ENCODE measurements at places on chromosomes 2 and 18.

- DNase-seq = peak; percentile 82
Observed at GRCh38 chr2:109331896-109332848, 203.2 kb downstream of the SH3RF3 start.

DNA sequence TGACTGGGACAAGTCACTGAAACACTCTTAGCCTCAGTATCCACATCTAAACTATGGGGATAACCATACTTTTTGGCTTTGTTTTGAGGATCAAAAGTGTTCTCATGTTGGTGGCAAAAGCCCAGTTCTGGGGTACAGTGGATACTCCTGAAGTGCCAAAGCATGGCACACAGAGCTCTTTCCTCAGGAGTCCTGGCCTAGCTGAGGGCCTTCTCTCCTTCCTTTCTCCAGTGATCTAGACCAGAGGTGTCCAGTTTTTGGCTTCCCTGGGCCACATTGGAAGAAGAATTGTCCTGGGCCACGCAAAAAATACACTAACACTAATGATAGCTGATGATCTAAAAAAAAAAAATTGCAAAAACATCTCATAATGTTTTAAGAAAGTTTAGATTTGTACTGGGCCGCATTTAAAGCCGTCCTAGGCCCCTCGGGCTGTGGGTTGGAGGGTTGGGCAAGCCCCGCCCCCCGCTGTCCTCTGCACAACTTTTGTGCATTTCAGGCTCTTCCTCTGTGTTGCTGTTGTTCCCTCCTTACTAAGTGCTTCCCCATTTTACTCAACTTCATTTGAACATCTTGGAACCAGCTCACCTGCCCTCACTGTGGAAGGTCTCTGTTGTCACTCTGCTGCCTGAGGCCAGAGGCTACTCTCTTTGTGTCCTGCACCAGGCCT, 337.0 kb downstream of the CYRIA start:
- no peak for DNase-seq

DNA sequence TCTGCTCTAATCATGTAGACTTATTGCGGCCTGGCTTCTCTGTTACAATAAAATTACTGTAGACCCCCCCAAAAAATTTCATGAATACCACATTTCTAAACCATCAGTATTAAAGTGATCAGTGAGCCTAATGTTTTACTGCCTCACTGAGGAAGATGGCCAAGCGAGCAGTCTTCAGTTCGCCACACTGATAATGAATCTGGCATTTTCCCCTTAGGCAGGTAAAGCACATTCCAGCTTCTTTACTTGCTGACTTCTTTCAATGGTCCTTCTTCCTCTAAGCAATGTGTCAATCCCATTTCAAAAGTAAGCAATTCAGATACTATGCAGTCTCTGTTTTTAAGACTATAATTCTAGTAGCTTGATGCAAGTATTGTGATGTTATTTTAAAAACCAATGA, 137.6 kb downstream of the LAMA1 start:
- DNase-seq = no peak

DNA sequence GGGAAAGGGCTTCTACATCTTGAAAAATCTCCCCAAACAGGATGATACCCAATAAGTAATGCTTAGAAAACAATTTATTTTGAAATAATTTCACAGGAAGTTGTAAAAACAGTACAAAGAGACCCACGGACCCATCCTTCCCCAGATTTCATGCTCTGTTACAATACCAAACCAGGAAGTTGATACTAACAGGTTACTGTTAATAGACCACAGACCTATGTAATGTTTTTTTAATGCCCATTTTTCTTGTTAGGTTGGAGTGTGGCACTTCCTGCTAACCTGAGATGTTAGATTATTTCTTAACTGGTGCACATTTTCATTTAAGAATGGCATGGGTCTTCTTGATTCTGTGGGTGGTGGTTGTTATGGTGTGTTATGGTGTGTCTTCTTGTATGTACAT, 21.4 kb upstream of the MGAT5 start:
- no peak for DNase-seq

GRCh38 chr2:175432793-175433192, 251.3 kb upstream of the ATP5MC3 start:
- no peak for DNase-seq

- DNase-seq = peak; percentile 41
Observed at GRCh38 chr2:25250331-25251070, 82.1 kb upstream of the POMC start.

- DNase-seq = no peak
Observed at GRCh38 chr2:239746559-239747246, 278.4 kb downstream of the NDUFA10 start.

Measured in choroid plexus epithelial cell (primary cell).